GM18507 (cell line): ENCODE measurements at places on chromosomes 12 and 14.

DNA sequence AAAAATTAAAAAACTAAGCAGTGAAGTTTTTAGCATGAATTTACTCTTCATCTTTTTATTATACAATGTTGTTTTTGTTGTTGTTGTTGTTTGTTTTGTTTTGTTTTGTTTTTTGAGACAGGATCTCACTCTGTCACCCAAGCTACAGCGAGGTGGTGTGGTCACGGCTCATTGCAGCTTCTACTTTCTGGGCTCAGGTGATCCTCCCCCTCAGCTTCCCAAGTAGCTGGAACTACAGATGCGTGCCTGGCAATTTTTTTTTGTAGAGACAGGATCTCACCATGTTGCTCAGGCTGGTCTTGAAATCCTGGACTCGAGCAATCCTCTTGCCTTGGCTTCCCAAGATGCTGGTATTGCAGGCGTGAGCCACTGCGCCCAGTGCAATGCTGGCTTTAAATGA is 11.3 kb downstream of the PPFIBP1 start:
- DNase-seq, result no peak

- DNase-seq, result no peak
These were observed 128.4 kb upstream of the NCOR2 start for GRCh38 chr12:124695861-124696260.

GRCh38 chr12:74031045-74031444 is 506.6 kb upstream of the ATXN7L3B start:
- DNase-seq, result no peak

- DNase-seq, result no peak
These were observed 1.9 kb downstream of the ARHGEF40 start for GRCh38 chr14:21072031-21072473.

DNA sequence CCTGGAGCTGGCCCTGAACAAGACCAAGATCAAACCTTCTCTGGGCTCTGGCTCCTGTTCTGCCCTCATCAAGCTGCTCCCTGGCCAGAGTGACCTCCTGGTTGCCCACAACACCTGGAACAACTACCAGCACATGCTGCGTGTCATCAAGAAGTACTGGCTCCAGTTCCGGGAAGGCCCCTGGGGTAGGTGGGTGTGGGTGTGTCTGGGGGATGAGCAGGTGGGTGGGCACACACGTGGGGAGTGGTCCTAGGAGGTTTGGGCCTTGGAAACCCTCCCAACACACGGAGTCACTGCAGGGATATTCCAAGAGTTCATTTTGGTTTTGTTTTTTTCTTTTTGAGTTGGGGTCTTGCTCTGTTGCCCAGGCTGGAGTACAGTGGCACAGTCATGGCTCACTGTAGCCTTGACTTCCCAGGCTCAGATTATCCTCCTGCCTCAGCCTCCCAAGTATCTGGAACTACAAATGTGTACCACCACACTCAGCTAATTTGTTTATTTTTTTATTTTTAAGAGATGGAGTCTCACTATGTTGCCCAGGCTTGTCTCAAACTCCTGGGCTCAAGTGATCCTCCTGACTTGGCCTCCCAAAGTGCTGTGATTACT is 16.5 kb downstream of the PLBD2 start:
- DNase-seq, result no peak

DNA sequence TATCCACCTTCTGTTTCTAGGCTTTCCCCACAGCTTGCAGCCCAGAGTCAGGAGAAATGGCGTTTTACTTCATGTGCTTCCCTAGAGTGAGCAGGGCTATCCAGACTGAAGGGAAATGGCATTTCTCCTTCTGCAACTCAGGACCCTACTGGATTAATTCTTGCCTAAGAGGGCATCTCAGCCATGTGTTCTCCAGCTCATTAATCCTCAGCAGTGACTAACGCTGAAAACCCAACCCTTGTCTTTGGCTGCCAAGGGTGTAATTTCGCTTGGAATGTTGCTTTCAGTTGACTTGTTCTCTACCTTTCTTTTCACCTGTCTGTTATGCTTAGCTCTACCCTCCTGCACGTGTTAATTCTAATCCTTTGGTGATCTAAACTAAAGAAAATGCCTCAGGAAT is 21.0 kb upstream of the EMP1 start:
- no peak for DNase-seq

- no peak for DNase-seq
These were observed 418.2 kb downstream of the BCAT1 start for GRCh38 chr12:24530689-24531088.

- no peak for DNase-seq
These were observed 16.3 kb upstream of the ABHD12B start for GRCh38 chr14:50855558-50855957.

- DNase-seq, result no peak
These were observed 36.6 kb upstream of the OR5AU1 start for GRCh38 chr14:21192447-21192822.

GRCh38 chr12:25320123-25321006 is 69.6 kb upstream of the KRAS start:
- DNase-seq, result no peak

DNA sequence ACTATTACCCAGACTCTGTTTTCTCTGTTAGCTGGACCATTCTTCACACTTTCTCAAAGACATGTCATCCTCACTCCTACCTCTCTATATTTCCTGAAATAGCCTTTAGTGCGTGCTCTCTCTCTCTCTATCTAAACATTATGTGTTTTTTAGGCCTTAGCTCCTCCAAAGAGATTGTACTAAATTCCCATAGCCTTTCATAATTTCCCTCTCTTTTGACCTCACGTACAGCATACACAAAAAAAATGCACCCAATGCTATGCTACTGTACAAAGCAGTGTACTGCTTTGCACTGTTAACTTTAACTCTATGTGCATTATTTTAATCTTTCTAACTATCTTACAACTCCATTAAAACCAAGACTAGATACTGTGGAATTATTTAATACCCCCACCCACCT is 288.4 kb downstream of the DAD1 start:
- no peak for DNase-seq
